SHP77 (cell line): ENCODE measurements at places on chromosomes 1 and 21.

DNA sequence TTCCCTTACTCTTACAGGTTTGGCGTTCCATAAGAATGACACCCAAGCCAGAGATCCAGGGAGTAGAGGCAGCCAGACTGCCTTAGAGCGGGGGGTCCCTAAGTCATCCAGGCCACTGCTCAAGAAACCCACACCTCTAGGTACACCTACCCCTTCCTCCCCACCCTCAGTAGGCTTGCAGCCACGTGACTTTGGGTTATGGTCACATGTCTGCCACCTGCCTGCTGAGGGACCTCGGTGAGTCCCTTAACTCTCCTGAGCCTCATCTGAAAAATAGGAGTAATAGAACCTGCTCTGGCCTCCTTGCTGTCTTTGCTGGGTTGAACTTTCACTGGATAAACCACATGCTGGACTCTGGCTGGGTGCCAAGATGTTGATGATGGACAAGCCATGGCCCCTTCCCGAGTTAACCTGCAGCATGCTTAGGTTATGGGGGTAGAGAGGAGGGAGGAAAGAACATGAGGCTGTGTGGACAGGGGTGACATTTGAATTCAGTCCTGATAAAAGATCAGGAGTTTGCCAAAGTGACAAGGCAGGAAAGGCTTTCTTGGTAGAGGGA is 4.5 kb downstream of the RPS6KA1 start:
- no peak for DNase-seq

GRCh38 chr1:32967888-32968568 is 3.4 kb upstream of the RNF19B start:
- DNase-seq: no peak

DNA sequence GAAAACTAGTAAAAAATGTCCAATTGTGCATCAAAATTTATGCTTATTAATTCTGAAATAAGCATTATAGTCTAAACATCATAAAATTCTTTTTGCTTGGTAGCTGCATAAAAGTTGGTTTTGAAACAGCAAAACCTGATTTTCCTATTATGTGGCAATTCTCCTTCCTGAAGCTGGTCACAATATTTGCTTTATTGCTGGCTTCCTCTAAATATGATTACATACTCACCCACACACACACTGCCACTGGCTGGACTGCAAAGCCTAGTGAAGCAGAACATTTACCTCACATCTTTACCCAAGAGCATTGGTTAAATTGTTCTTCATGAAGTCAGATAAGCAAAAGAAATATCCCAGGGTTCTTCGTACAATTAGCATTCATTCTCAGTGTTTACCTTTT is 103.0 kb downstream of the NR5A2 start:
- DNase-seq: no peak

- no peak for DNase-seq
These were observed 48.9 kb downstream of the AGPAT3 start for GRCh38 chr21:43913928-43914327.

DNA sequence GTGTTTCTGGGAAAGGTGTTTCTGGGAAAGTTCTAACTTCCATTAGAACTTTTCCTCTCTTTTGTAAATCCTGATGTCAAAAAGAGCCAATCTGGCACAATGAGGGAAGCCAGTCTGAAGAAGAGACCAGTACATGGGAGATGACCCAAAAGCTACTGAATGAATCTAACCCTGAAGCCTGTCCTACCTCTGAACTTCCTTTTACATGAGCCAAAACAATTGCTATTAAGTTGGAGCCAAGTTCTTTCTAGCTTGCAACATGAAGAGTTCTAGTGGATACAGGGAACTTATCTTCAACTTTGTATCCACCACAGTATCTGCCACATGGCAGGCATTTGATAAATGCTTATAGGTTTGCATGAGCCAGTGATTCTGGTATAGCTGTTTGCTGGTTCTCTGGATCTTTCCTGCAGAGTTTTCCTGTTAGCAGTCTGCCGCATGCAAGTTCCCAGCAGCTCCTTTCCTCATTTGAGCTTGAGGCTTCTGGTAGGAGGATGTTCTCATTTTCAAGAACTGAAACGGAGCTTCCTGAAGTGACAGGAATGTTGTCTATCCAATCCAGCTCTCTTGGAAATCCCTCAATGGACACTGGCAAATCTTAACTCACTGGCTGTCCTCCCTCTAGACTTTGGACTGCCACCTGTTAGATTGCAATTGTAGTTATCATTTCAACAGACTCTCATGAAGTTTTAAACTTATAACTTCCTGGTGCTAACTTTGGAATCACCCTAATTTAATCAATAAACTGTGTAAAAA is 73.1 kb upstream of the LPGAT1 start:
- DNase-seq: no peak

DNA sequence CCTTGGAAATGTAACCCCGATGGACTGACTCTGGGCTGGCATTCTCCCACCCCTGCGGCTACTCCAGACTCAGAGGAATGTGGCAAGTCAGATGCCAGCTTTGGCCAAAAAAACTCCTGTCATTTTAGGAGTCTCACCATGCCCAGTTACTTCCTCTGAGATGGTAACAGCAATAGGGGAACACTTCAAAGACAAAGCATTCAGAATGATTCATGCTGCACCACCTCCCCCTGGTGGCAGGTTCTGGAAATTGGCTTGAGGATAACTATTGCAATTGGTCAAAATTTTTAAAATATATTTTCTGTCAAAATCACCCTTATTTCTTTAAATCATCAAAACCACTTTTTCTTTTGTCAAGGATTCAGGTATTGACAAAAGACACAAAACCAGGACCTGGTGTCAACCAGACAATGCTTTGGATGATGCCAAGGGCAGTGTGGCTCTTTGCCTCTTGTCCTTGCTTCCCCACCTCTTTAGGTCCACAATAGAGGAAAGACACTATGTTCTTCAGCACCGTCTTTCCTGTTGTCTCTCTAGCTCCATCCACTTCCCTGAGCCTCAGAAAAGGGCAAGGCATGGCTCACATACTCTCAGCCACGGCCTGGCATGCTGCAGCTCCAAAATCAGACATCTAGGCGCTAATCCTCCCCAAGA is 9.9 kb upstream of the CDCA8 start:
- DNase-seq: peak; percentile 67

GRCh38 chr1:84748364-84748763 is 58.1 kb upstream of the SSX2IP start:
- DNase-seq: no peak

DNA sequence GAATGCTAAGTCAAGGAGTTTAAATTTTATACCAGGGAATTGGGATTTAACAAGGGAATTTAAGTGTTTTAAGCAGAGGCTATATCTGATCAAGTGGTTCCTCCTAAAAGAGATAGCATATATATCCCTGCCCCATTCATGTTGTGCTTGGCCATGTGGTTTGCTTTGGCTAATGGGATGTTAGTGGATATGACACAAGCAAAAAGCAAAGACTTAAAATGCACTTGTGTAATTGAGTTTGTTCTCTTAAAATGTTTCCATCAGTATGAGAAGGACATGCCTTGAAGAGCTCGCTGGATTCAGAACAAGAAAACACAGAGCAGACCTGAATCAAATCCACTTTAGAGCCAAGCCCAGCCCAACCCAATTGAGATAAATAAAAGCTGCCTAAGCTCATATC is 22.4 kb downstream of the C1orf87 start:
- DNase-seq: no peak

DNA sequence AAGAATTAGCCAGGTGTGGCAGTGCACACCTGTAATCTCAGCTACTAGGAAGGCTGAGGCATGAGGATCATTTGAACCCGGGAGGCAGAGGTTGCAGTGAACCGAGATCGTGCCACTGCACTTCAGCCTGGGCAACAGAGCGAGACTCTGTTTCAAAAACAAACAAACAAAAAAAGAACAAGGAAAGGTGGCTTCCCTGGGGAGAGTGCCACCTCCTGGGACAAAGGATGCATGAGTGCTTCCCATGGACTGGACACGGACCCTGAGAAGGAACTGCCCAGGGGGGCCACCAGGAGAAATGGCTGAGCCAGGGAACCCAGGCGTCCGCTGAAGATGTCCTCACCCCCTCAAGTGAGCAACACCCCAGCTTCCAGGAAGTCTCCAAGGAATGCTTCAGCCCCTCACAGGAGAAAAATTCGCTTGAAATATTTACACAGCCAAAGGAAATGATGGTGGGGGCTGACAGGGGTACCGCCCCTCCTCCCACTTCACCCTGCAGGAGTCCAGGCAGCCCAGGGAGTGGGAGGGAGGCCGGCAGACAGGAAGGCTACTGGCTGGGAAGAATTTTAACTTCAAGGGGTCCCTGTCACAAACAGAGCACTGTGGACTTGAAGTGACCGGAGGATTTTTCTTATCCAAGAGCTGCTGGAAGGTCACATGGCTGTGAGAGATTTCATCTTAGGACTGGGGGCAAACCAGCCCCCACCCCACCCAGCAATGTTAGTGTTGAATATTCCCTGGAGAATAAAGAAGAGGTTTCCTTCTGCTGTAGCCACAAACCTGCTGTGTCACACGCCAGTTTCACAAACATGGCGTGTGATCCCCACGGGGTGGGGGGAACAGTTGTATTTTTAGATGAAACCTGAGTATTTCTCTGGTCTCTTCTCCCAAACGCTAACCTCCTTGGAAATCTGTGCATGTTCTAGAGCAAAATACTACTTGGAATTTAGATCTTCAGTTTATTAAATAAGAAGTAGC is 90.8 kb upstream of the SLC25A33 start:
- DNase-seq: no peak

GRCh38 chr1:38028671-38029070 is 16.1 kb downstream of the UTP11 start:
- peak; percentile 4 for DNase-seq

DNA sequence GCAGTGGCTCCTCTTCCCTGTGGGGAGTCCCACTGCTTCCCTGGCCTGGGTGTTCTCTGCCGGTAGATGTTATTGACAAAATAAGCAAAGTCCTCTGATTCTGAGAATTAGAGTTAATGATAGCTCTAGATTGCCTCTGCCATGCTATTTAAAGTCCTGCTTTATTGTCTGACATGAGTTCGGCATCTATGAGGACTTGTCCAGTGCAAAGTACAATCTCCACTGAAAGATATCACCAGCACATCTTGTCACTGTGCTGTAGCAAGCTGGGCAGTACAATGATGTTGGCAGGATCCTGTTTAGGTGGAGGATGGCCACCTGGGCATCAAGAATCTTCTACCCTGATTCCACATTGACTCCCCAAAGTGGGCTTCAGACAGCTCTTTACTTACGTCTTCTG is 54.0 kb upstream of the ATP5PO start:
- no peak for DNase-seq

GRCh38 chr1:184593597-184593996 is 161.1 kb downstream of the EDEM3 start:
- DNase-seq: no peak

GRCh38 chr1:61271412-61271789 is 189.0 kb downstream of the NFIA start:
- no peak for DNase-seq

- no peak for DNase-seq
These were observed 762.9 kb downstream of the LTN1 start for GRCh38 chr21:28229814-28230213.
